Central memory CD8-positive, alpha-beta T cell (primary cell): ENCODE measurements at places on chromosomes 3 and 15.

DNA sequence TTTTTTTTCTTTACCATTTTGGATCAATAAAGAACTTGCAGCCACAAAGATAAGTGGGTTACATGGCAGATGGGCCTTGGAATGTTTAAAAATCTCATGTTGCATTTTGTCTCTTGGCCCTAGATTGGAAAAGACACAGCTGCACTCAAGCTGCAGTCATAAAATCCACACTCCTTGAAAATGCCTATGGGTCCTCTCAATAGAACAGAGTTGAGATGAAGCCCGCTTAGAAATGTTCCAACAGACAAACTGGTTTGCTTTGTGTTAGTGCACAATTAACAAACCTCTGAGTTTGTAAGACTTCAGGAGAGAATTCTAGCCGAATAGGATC, 401.2 kb upstream of the CDIN1 start:
- DNase-seq = no peak

DNA sequence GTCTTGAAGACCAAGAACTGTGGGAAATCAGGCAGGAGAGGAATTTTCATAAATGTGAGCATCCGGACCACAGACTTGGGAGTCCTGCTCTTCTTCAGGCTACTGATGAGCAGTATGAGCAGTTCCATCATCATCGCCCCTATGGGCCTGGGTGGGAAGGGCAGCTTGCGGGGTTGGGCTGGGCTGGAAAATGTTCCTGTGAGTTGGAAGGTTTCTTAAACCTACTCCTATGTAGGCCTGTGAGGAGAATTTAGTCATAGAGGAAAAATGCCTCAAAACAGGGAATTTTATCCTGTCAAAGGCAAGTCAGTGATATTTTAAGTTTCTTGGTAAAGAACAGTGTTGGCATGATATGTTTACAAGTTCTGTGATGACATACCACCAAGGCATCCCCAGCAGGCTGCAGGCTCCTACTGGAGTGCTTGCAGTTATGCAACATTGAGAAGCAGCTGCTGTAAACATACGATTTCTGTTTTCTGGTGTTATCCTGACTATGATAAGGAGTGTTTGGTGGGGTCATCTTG, 10.3 kb downstream of the MASP1 start:
- no peak for DNase-seq

GRCh38 chr15:37709669-37710068, 224.8 kb upstream of the TMCO5A start:
- no peak for DNase-seq

- no peak for DNase-seq
These were observed 3.6 kb downstream of the PRSS50 start for GRCh38 chr3:46713898-46714552.

DNA sequence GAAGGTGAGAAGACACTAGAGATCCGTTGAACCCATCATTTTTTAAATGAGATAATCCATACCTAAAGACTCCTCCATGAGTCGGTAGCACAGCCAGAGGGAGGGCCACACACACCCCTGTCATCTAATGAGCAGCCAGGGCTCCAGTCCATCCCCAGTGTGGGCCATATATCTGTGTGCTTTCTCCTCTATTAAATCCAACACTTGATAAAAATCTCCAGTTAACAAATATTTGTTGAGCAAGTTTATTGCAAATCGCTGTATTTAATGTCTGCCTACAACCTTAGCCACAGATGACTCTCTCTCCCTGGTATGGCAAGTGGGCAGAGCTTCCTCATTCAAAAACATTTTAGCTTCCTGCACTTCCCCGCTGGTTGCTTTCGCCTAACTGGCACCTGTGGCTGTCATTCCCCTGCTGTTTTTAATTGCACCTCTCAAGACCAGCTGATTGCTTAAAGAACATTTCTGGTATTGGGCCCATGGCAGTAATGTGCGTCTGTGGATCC, 82.8 kb downstream of the SMAD3 start:
- DNase-seq = no peak

DNA sequence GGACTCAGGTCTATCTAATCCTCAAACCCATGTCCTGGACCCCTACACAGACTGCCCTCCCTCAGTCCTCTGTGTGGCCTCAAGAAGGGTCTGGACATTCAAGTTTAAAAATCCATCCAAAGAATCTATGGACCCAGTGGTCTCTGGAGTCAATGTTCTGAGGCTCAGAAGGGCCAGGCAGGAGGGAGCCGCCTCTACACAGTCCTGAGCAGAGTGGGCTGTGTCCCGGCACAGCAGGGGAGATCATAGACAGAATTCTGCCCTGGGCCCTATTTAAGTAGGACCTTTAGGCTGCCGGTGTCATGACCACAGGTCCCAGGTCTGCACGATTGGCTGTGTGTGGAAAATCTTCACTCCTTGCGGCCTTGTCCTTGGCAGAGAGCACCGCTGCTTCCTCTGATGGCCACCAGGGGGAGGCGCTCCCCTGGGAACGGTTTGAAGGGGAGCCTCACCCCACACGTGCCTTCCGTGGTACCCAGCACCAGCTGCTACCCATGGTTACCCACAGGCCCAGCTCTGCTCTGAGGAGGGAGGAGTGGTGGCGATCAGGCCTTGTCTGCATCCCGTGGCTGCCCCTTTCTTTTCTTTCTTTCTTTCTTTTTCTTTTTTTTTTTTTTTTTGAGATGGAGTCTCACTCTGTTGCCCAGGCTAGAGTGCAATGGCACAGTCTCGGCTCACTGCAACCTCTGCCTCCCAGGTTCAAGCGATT, 37.9 kb downstream of the CHRD start:
- DNase-seq = peak; percentile 34

DNA sequence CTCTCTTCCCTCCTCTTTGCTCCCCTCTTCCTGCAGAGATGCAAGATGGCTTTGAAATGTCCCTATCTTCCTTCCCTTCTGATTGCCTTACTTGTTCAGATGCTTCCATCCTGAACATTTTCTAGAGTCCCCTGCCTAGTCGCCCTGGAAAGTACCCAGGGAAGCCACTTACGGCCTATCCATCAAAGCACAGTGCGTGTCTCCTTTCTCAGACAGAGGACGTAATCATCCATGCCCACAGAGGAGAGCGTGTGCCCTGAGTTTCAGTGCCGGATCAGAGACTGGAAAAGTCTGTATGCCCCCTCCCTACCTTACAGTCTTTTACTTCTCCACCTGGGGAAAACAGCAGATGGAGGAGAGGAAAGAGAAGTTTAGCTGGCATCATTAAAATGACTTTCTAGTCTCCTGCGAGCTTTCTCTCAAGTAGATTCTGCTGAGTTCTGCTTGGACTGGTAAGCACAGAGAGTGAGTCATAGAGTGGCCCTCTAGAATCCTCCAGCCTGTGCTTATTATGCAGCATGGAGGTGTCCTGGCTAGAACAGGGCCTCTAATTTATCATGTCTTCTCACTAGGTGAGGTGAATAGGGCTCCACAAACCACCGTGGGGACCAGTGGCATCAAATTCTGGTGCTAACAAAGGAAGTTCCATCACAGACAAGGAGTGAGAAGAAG, 114.6 kb downstream of the SLCO3A1 start:
- DNase-seq = no peak

DNA sequence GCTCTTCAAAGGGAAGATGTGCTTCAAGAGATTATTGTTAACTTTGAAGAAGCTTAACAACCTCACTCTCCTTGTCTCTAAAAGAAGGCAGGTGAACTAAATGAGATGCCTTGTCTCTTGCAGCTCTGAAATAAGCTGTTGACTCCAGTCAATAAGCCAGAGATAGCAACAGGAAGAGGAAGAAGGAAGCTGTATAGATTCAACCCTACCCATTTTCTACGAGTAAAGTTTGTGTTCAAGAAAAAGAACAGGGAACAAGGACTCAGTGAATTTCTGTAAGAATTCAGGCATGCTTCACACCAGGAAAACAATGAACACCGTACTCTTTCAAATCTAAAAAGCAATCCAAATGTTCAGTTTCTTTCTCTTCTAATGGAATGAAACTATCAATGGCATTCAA, 503.5 kb downstream of the MAGI1 start:
- no peak for DNase-seq

GRCh38 chr3:15500107-15500724, 21.3 kb downstream of the COLQ start:
- DNase-seq = no peak

DNA sequence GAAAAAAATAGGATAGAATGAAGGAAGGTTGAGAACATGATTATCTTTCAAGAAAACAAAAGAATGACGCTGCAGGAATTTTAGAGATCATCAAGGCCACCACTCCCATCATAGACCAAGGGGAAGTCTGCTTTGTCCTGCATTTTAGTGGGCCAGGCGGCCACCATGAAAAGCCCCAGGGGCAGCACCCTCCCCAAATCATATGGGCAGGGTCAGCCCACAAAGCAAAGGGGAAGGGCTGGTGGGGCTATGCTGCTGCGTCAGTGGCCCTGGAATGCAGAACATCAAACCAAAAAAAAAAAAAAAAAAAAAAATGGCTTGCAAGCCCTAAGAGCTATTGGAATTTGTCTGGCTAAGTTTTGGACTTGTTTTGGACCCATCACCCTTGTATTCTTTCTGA, 620.8 kb downstream of the ROBO2 start:
- no peak for DNase-seq

GRCh38 chr3:25557694-25558093, 107.0 kb downstream of the TOP2B start:
- DNase-seq = no peak

DNA sequence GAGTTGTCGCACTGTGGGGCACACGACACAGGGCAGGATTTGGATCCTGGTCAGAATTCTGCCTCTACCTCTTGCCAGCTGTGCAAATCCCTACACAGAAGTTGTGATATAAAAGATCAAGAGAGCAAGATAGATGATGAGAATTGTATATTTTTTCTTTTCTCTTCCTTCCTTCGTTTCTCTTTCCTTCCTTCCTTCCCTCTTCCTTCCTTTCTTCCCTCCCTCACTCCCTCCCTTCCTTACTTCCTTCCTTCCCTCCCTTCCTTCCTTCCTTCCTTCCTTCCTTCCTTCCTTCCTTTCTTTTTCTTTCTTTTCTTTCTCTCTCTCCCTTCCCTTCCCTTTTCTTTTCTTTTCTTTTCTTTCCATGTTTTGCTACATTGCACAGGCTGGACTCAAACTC, 12.0 kb upstream of the AHSG start:
- DNase-seq = no peak

DNA sequence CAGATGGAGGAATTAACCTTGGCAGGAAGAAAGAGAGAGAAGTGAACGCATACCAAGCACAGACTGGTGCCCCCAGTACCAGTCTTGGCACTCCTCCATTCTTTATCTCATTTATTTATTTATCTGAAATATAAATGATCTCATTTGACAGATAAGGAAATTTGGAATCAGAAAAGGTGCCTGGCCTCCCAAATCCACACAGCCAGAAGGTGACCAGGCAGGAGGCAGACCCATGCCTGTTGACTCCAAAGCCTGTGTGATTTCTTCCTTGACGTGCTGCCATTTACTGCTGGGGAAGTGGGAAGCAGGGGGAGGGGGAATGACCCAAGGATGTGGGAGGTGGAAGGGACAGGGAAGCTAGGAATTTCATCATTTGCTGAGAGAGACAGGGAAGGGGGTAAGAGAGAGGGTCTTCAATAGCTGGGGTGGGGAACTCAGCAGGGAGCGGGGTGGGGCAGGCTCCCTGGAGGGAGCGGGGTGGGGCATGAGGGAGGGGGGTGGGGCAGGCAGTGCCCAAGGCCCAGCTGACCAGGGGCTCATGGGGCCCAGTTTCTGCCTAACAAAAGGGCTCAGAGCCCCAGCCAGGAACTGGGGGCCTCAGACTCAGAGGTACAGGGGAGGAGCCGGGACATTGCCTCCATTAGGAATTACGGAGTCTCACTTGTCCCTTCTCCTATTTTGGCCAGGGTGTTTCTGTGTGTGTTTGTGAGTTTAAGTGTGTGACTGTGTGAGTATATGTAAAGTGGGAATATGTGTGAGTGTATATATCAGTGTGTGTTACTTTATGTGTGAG, 63.0 kb downstream of the MINAR1 start:
- no peak for DNase-seq

- DNase-seq = no peak
These were observed 21.0 kb downstream of the TMEM43 start for GRCh38 chr3:14145670-14146380.

DNA sequence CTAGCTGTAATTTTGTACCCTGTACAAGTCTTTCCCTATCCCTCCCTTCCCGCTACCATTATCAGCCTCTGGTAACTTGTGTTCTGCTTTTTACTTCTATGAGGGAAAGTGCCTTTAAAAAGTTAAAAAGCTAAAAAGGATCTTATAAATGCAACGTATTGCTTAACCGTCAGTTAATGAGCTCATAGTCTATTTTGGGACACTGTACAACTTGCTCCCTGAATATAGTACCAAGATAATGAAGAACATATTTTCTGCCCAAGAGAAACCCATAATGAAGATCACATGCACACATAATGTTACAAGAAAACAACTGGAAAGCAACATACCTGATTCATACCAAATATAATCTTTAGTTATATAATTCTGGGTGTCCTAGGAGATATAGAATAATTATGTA, 22.6 kb downstream of the ZIC1 start:
- DNase-seq = no peak

GRCh38 chr3:114417675-114418074, 123.8 kb downstream of the TIGIT start:
- DNase-seq = no peak

DNA sequence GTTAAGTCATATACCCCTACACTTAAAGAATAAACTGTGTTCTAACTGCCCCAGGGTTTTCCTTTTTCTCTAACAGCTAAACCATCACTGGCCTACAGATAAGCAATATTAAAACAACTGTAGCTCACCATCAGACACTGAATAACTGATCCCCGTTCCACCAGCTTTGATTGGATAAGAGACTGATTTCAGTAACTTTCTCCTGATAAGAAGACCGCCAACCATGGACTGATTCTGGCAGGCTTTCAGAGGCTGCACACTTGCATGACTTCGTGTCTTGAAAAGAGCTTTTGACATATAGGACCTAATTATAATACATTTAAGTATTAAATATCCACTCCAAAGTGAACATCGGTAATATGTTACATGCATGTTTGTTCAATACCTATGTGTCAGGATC, 15.3 kb upstream of the CEP97 start:
- no peak for DNase-seq

DNA sequence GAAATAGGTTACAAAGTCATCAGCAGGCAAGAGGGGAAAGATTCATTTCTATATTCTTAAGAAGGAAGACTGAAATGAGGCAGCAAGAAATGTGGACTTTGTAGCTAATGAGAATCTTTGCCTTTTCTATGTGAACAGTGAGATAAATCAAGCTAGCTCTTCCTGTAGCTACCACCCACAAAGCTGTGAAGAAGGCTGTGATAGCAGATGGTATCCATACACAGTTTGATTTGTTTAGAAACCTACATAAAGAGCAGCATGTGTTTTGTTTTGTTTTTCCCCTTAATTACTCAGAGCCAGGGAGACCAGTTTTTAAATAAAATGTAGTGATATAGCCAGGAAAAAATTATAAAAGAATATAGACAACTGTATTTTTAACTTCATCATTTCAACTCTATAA, 45.5 kb downstream of the TEX9 start:
- no peak for DNase-seq

DNA sequence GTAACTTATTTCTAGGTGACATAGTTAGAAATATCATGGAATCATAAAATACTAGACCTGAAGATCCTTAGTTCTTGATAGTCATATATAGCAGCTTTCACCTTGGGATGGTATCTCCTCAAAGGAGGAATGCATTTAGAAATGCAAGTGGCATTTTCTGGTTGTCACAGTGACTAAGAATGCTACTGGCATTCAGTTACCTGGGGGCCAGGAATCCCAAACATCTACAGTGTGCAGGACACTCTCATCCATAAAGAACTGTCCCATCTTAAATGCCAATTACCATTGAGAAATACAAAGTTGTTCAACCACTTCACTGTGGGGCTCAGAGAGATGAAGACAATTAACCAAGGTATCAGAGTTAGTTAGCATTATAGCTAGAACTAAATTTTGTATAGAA, 36.7 kb downstream of the MYH15 start:
- DNase-seq = no peak
